Activated CD4-positive, CD25-positive, alpha-beta regulatory T cell (primary cell): ENCODE measurements at places on chromosomes 7 and 10.

DNA sequence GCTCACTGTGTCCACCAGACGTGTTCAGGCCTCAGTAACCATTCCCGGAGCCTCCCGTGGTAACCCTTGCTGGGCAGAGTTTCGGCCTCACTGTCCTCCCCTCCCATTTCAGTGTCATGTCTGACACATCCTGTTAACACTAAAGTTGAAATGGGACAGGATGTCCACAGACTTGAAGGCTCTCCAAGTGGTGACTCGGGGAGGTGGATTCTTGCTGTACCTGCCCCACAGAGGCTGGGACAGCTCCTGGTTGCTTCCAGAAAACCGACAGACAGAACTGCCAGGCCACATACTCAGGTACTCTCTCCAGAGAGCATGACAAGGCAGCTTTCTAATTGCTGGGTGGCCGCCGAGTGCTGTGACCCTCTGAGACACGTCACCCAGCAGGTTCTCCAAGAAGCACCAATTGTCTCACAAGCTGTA, 17.9 kb upstream of the CYTH3 start:
- DNase-seq = no peak

- DNase-seq = no peak
These were observed 29.6 kb upstream of the TMEM213 start for GRCh38 chr7:138768241-138768640.

DNA sequence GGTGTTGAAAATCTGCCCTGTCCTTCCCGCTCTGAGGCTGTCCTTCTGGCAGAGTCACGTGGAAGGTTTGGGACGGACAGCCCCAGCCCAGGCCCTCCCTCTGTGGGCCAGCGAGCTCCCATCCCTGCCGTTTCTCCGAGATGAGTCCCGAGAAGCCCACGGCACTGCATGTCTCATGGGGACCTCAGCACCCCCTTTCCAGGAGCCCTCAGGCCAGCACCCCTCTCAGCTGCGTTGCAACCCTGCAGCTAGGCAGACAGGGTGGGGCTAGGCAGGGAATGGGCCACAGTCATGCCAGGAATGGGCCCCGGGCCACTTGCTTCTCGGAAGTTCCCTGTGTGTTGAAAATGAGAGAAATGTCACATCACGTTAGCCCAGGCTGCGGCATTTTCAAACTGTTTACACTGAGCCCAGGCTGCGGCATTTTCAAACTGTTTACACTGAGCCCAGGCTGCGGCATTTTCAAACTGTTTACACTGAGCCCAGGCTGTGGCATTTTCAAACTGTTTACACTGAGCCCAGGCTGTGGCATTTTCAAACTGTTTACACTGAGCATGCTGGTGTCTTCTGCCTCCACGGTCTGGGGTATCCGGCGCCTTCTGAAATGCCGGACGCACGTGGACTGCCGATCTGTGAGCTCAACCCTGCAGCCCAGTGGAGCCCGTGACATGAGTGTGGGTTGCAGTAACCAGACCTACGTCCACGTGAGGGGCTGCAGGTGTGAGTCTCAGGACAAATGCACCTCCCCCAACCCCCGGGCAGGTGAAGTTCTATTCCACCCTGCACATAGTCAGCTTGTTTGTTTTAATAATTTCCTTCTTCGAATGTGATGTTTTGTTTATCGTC, 42.6 kb downstream of the FAM20C start:
- no peak for DNase-seq

DNA sequence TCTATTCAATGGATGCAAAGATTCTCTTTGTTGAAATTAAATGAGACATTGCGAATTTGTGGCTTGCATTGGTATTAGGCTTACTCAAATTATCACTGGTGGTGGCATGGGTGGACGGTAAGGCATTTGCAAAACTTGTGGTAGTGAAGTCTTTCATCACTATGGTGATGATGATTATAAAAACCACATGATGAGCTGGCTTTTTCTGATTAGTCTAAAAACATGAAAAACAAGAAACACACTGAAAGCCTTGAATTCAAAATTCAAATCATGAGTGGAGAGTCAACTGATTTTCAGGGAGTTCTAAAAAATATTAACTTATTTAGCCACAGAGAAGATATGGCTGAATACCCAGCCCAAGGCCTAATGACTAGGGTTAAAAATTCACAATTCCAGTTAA, 99.8 kb upstream of the HGF start:
- no peak for DNase-seq

DNA sequence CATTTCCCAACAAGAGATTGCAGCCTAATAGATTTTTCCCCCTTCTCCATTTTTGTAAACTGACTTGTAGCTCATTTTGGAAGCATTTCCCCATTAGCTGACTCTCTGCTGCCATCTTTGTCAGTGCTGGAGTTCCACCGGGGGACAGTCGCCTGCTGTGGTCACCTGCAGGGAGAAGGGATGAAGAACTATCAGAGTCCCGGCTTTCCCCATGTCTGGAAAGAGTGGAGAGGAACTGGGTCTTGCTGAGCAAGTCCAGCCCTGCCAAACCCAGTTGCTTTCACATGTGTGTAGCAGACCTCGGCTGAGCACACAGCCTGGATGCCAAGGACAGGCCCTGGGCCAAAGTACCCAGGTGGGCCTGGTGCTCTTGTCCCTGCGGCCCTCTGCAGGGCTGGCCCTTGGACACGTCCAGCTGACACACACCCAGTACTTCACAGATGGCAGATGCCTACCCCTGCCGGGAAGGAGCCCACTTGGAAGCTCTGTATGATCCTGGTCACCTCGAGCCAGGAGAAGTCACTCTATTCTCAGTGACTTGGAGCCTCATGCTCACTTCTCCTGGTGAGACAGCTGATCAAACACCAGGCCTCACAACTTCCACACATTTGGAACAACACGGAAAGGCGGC, 157.3 kb upstream of the NPVF start:
- DNase-seq = no peak

- no peak for DNase-seq
These were observed 35.5 kb upstream of the ZNF32 start for GRCh38 chr10:43684292-43684559.

DNA sequence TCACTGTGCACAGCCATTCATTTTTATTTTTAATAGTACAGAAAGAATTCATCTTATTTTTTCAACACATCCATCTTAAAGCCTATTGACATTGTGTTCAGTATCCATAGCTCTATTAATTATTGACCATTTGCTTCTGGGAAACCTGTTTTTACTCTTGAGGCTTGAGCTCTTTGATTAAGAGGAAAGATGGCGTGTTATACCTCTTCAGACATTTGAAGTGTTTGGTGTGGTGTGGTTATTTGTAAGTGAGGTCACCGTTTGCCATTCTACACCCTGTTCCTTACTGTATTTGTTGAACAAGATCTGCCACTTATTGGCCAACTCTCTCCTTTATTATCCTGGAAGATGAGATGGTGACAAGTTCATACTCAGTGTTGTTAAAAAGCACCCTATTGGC, 18.4 kb downstream of the C7orf57 start:
- no peak for DNase-seq
